ENCODE measurements at places on chromosomes 12 and 14.

DNA sequence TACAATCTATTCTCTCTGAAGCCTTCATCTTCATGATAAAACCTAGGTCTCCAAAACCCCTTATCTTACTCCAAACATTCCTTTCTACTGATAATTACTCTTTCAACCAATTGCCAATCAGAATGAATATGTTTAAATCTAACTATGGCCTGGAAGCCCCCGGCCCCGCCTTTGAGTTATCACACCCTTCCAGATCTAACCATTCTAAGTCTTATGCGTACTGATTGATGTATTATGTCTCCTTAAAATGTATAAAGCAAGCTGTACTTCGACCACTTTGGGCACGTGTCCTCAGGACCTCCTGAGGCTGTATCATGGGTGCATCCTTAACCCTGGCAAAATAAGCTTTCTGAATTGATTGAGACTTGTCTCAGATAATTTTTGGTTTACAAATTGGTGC lies 14.4 kb downstream of the PABPN1 start:
- no peak for DNase-seq

GRCh38 chr12:128056136-128056801 lies 210.7 kb upstream of the TMEM132C start:
- no peak for DNase-seq

DNA sequence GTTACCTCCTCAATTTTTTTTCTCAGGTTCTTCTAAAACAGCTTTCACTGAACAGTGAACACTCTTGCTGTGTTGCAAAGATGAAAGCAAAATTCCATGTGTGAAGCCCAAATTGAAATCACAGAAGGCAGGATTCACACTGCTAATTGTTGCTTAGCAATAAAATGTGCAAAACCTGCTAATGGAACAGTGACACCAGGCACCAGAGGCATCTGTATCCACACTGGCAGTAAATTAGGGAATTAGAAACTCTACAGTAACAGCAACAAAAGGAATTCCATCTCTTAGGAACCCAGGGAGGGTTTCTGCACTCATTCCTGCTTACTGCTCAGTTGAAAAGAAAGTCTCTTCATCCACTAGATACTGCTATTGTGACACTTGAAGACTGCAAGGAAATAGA lies 202.3 kb downstream of the GXYLT1 start:
- DNase-seq: no peak

GRCh38 chr14:73787486-73788316 lies 63.9 kb upstream of the PTGR2 start:
- DNase-seq: peak; percentile 68

GRCh38 chr12:15899282-15899870 lies 11.8 kb upstream of the DERA start:
- DNase-seq: no peak
